ENCODE measurements at places on chromosomes 13 and 19. TPM values are rescaled to one million over a fixed set of nuclear protein-coding genes. Genes with fewer than 3 reads are reported as not detected.

GRCh38 chr19:45164577-45165335, 4.0 kb upstream of the NKPD1 start:
- peaks cover 8% of the 10 kb centered on the region for H3K27me3 ChIP-seq
- no peak overlapping the region for H3K4me3 ChIP-seq
- no peak for DNase-seq
- H3K27ac ChIP-seq = no peak overlapping the region

GRCh38 chr13:100304229-100304628, 215.3 kb downstream of the PCCA start:
- H3K36me3 ChIP-seq = peaks cover 5% of the 10 kb centered on the region
- DNase-seq = no peak
- no peak overlapping the region for H3K4me3 ChIP-seq
- H3K4me1 ChIP-seq = no peaks in the 10 kb centered on the region
- H3K27me3 ChIP-seq = no peaks in the 10 kb centered on the region
- H3K27ac ChIP-seq = no peak overlapping the region

DNA sequence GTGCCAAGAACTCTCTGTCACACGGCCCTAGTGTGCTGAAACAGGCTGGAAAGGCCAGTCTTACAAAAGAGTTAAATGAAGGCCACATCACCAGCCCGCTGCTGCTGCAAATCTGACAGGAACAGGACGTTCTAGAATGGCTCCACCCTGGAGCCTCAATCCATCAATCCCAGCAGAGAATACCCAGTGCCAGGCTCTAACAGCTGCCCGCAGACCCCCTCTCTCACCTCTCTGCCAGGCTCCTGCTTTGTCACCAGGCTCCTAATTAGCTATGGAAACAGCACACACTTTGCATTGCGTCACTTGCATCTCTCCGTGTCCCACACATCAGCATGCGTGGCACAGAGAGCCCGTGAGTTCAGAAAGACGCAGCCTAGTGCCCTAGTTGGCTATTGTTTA, 314.1 kb downstream of the FOXO1 start:
- H3K4me3 ChIP-seq = no peak overlapping the region
- no peak for DNase-seq
- peaks cover 11% of the 10 kb centered on the region for H3K27me3 ChIP-seq

DNA sequence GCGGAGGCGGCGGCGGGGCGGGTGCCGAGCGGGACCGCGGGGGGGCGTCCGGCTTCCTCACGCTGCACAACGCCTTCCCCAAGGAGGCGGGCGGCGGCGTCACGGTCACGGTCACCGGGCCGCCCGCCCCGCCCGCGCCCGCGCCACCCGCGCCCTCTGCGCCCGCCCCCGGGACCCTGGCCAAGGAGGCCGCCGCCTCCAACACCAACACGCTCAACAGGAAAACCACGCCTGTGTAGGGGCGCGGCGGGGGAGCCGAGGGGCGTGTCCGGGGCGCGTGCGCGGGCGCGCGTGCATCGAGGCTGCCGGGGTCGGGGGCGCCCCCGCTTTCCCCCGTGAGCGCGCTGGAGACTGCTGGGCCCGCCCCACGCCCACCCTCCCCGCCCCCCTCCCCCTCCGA, 8.8 kb upstream of the CACNG6 start:
- H3K27me3 ChIP-seq = peaks cover 36% of the 10 kb centered on the region
- H3K36me3 ChIP-seq = no peaks in the 10 kb centered on the region
- peaks cover 11% of the 10 kb centered on the region for H3K4me1 ChIP-seq
- H3K27ac ChIP-seq = no peak overlapping the region
- no peak overlapping the region for H3K4me3 ChIP-seq
- peak; percentile 21 for DNase-seq

GRCh38 chr13:99182439-99182838, 18.2 kb upstream of the UBAC2 start:
- no peak overlapping the region for H3K4me3 ChIP-seq
- H3K27ac ChIP-seq = no peak overlapping the region
- no peaks in the 10 kb centered on the region for H3K36me3 ChIP-seq
- no peaks in the 10 kb centered on the region for H3K4me1 ChIP-seq

DNA sequence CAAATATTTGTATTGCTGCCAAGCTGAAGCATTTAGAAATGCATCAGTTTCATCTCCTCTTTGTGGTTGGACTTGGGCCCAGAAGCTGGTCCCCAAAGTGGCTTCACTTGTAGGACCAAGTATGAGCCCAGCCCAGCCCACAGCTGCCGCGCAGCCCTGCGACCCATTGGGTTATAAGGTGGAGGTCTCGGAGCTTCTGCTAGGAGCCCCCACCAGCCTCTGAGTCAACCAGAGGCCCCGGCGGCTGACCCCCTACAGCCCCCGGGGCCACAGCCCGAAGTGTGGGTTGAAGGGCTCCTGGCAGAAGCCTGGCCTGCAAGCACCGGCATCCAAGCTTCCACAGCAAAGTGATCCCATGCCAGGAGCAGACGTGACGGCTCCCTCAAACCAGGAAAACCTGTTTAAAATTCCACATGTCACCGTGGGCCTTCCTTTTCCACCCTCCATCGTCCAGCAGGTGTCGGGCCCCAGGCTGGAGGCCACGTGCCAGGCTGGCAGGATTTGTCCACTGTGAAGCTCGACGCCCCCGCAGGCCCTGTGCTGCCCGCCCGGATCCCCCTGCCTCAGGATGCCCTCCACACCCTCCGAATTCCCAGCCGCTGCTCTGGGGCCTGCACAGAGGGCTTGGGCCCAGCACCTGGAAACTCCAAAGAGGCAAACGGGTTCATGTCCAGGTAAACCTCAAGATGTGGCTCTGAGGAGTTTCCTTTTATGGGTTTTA, 54.7 kb downstream of the C13orf46 start:
- H3K27ac ChIP-seq = no peak overlapping the region
- H3K4me1 ChIP-seq = peaks cover 4% of the 10 kb centered on the region
- no peaks in the 10 kb centered on the region for H3K36me3 ChIP-seq

DNA sequence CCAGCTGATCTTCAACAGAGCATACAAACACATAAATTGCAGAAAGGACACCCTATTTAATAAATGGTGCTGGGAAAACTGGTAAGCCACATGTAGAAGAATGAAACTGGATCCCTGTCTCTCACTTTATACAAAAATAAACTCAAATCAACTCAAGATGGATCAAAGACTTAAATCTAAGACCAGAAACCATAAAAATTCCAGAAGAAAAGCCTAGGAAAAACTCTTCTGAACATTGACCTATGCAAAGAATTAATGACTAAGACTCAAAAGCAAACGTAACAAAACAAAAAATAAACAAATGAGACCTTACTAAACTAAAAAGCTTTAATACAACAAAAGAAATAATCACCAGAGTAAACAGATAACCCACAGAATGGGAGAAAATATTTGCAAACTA, 74.5 kb upstream of the ABCC4 start:
- no peaks in the 10 kb centered on the region for H3K36me3 ChIP-seq
- H3K4me3 ChIP-seq = no peak overlapping the region
- H3K27me3 ChIP-seq = peaks cover 3% of the 10 kb centered on the region
- peaks cover 1% of the 10 kb centered on the region for H3K4me1 ChIP-seq

DNA sequence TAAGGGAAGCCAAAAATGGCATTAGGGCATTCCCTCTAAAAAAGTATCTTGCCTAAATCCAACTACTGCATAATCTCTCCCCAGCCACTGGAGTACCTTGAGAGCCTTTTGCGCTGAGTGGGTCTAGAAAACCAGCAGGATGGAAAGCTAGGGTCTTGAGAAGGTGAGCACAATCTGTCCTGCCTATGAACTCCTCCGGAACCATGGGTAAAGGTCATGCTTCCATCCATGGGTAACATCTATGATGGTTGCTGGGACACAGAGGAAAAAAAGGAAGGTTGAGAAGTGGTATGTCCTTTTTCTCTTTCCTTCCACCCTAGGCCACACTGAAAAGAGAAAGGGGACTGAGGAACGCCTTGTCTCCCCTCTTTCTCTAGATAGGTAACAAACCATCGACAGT, 52.4 kb downstream of the ZNF676 start:
- H3K4me1 ChIP-seq = no peaks in the 10 kb centered on the region
- H3K4me3 ChIP-seq = no peak overlapping the region
- H3K27ac ChIP-seq = no peak overlapping the region
- no peak for DNase-seq

DNA sequence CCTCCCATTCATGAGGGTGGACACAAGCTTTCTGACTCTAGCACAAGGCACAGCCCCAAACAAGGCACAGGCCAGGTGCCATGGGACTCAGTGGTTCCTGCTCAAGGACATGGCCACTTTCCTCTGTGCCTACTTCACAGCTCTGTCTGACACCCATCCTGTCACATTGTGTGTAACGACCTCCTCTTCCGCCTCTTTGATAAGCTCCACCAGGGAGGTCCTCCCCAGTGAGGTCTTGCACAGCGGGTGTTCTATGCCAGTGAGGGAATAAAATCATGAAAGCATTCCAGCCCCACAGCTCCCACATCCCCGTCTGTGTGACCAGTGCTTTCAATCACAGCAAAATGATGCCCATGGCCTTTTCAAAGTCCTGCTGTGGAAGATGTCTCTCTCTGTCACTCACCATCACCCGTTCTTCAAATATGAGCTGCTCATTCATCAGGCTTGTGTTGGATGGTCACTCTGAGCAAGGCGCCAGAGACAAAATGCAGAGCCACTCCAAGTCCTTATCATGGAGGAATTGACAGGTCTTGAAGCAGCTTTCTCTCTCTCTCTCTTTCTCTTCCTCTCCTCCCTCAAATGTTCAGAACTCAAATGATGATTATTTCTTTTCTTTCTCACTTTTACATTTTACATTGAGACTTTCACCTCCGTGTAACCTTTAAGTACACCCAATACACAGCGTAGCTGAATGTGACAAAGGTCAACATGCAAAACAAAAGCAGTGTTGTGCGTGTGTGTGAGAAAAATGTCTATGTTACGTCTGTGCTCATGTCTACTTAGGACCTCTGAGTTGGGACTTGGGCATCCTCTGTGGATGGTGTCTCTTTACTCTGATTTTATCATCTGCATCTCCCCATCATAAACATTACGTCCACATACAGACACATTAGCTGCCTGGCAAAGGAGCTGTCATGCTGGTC, 8.0 kb upstream of the SPATA13 start:
- H3K4me1 ChIP-seq = peaks cover 33% of the 10 kb centered on the region
- no peak for DNase-seq
- peak overlapping the region; percentile 23 for H3K27ac ChIP-seq
- H3K27me3 ChIP-seq = no peaks in the 10 kb centered on the region
- no peaks in the 10 kb centered on the region for H3K36me3 ChIP-seq
- no peak overlapping the region for H3K4me3 ChIP-seq

DNA sequence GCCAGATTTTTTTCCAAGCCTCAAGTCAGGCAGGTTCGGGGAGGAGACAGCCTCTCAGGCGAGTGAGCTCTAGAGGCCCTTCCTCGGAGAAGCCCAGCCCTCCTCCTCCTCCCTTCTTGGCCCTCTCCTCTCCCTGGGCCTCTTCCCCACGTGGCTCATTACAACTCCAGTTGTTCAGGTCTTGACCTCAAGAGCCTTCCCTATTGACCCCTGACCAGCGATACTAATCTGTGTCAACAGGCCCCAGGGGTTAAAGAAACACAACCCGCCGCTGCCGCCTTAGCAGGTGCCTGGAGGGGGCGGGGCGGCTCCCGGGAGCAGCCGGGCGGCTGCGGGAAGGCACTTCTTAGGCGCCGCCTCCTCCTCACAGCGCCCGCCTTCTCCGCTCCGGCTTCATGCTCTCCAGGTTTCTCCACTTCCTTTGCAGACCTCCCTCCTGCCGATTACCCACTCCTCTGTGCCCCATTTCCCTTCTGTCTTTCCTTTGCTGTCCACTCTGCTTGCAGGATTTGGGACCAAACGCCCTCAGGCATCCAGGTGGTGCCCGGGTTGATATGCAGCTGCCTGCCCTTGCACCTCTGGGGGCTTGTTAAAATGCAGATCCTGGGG, 51.0 kb downstream of the LYL1 start:
- no peaks in the 10 kb centered on the region for H3K36me3 ChIP-seq
- H3K27me3 ChIP-seq = peaks cover 76% of the 10 kb centered on the region
- peaks cover 46% of the 10 kb centered on the region for H3K4me1 ChIP-seq
- peak overlapping the region; percentile 36 for H3K4me3 ChIP-seq
- peak overlapping the region; percentile 29 for H3K27ac ChIP-seq
- peak; percentile 66 for DNase-seq

DNA sequence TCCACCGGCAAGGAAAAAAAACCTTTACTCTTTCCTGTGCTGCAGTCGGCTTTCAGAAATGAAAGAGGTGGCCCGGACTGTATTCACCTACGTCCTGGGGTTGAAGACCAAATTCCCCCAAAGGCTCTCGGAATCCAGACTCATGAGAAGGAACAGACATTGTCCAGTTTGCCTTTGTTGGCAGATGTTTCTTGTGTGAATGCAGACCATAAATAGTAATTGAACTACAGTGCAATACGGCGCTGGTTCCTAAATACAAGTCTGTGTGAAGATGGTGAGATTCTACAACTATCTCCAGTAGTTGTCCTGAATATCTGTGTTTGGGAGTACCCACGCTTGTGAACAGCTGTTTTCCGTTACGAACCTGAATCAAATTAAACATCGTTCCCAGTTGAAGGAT, 11.2 kb upstream of the PTOV1 start:
- no peak overlapping the region for H3K4me3 ChIP-seq
- no peaks in the 10 kb centered on the region for H3K4me1 ChIP-seq
- H3K27ac ChIP-seq = no peak overlapping the region
- H3K27me3 ChIP-seq = no peaks in the 10 kb centered on the region

DNA sequence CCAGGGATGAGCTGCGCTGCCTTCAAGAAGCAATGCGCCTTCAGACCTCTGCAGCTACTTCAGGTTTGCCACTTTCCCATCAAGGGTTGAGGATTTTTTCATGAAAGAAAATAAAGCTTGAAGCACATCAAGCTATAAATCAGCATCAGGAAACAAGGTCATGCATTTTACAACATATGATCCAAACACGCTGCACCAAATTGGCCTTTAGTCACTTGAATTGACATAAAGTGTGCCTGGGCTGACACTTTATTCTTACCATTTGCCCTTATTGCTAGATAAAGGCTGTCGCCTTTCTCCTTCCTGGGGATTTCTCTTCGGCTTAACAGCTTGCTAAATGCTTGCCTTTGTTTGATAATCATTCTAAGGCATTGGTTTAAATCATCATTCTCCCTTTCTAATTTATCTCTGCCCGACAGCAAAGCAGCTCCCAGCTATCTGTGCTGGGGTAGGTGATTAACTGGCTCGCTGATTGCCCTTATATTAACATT, 87.7 kb downstream of the LHFPL6 start:
- H3K4me3 ChIP-seq = no peak overlapping the region
- no peaks in the 10 kb centered on the region for H3K36me3 ChIP-seq
- DNase-seq = no peak
- H3K4me1 ChIP-seq = peaks cover 6% of the 10 kb centered on the region
- H3K27me3 ChIP-seq = peaks cover 49% of the 10 kb centered on the region

- peaks cover 4% of the 10 kb centered on the region for H3K4me1 ChIP-seq
- no peak overlapping the region for H3K4me3 ChIP-seq
- no peaks in the 10 kb centered on the region for H3K27me3 ChIP-seq
- no peak overlapping the region for H3K27ac ChIP-seq
- H3K36me3 ChIP-seq = peaks cover 9% of the 10 kb centered on the region
These were observed 359.6 kb downstream of the FOXO1 start for GRCh38 chr13:40306817-40307216.

- H3K4me3 ChIP-seq = no peak overlapping the region
- no peak for DNase-seq
- H3K27me3 ChIP-seq = peaks cover 45% of the 10 kb centered on the region
- no peak overlapping the region for H3K27ac ChIP-seq
These were observed 101.4 kb upstream of the GPR12 start for GRCh38 chr13:26861941-26862340.

The RETN gene
- not detected for total RNA-seq

The RPL36 gene
- total RNA-seq = 727 TPM

The ZNF491 gene
- 6.5 TPM for total RNA-seq

The TMEM272 gene
- 1.3 TPM for total RNA-seq

The PSG2 gene
- not detected for total RNA-seq

The ZBTB32 gene
- total RNA-seq = not detected

The CIRBP gene
- 465 TPM for total RNA-seq

The SLC1A6 gene
- total RNA-seq = 0.62 TPM

The SLC25A41 gene
- 1.5 TPM for total RNA-seq

The S1PR5 gene
- not detected for total RNA-seq

The FPR2 gene
- total RNA-seq = not detected

The RFX1 gene
- 30.6 TPM for total RNA-seq

The PEX11G gene
- 5.5 TPM for total RNA-seq

The CYP2A7 gene
- not detected for total RNA-seq

The CYP4F12 gene
- total RNA-seq = not detected

The FCER2 gene
- not detected for total RNA-seq

Data from progenitor cell of endocrine pancreas (in vitro differentiated cells).